Caudate nucleus (tissue), 63 donors: ENCODE measurements at places on chromosomes 6 and 20.

DNA sequence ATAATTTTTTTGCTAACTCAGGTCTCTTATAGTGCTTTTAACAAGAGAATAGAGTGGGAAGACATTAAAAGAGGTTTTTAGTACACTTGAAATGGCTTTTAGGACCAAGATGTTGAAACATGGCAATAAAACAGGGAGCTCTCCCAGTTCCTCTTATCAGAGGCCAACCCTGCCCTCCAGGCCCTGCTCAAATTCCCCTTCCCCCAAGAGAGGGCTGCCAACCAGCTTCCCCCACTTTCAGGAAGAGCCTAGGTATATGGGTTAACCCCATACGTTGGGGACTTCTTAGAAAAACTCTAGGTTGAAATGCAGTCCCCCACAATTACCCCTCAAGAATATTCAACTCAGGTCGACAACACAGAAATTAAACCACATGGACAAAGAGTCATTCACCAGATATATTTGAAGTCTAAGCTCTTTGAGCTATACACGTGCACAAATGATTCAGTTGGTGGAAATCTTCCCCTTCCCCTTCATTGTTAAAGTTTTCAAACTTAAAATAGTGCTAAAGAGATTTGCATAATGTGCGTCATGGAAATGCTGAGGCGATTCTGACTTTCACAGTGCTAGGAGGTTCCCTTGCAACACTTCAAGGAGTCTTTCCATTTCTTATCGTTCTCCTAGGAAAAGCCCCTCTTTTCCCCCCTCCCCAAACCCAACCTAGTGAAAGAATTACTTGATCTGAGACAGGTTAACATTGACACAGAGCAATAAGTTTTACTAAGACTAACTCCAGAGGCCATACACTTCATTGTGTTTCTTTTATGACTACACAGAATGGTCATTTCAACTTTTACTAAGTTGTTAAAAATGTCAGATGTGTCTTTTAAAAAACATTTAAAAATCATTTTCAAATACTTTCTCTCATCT is 49.8 kb upstream of the ENPP5 start:
- no peak for DNase-seq

DNA sequence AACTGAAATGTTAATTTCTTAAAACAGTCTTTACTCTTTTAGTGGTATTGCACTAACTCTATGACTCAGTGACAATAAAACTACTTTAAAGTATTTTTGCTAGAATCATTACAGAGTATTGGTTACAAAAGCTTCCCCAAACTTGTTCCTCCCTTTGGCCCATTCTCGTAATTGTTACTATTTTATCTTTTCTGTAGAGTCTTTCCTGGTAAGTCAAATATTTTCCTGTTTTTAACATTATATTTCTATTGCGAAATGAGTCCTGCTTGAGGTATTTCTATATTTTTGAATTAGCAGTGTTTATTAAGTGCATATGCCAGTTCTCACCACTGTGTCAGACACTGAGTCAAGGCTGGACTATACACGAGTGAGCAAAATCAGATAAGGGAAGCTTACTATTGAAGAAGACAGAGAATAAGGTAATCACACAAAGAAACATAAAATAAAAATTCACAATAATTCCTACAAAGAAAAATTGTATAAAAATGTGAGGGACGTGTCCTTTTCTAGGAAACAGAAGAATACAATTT is 970.5 kb downstream of the EYS start:
- no peak for DNase-seq

GRCh38 chr20:38011696-38012095 is 21.6 kb downstream of the TTI1 start:
- DNase-seq, result no peak

GRCh38 chr6:56437171-56437900 is 190.0 kb upstream of the COL21A1 start:
- DNase-seq, result no peak

- no peak for DNase-seq
Measured at GRCh38 chr6:120473804-120474203, 860.5 kb downstream of the TBC1D32 start.

DNA sequence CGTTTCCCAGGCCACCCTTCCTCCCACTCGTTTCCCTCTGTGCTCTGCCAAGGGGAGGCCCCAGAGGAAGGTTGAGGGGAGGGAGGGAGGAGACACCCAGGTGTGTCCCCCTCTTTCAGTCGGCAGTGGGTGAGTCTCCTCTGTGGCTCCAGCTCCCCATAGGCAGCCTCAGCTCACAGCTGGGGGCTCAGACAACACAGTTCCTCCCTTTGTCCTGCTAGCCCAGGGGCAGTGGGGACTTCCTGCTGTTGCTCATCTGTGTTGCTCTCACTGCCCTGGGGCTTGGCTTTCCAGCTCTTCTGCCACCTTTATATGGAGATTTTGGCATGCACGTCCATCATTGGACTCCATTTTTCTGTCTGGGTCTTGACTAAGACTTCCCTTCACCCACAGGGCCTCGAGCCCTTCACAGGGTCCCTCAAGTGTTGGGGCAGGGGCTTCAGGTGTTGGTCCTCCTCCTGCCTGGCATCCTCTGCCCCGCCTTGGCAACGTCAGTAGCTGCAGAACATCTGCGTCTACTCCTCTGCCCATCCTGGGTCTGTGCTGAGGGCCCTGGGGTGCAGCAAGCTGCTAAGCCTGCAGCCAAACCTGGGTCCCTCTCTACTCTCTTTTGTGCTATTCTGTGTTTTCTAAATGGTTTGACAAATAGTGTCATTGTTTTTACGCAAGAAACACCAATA is 190.6 kb upstream of the PMEPA1 start:
- DNase-seq, result no peak

DNA sequence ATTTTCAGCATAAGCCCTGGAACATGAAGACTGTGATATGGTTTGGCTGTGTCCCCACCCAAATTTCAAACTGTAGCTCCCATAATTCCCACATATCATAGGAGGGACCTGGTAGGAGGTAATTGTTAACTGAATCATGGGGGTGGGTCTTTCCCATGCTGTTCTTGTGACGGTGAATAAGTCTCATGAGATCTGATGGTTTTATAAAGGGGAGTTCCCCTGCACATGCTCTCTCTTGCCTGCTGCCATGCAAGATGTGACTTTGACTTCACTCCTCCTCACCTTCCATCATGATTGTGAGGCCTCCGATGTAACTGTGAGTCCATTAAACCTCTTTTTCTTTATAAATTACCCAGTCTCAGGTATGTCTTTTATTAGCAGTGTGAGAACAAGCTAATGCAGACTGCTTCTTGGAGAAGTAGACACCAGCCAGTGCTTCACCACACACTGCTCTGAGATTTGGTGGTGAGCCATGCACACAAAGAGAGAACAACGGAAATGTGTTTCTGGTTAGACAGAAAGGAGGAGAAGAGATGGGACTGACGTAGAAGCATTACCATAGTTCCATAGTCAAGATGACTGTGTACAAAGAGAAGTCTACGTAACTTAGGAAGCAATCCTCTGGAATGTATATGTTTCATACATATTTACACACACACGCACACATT is 97.8 kb downstream of the BACH2 start:
- no peak for DNase-seq

- no peak for DNase-seq
Measured at GRCh38 chr6:125008261-125008703, 46.0 kb downstream of the RNF217 start.

- DNase-seq, result no peak
Measured at GRCh38 chr6:155219858-155220301, 43.9 kb upstream of the CLDN20 start.

DNA sequence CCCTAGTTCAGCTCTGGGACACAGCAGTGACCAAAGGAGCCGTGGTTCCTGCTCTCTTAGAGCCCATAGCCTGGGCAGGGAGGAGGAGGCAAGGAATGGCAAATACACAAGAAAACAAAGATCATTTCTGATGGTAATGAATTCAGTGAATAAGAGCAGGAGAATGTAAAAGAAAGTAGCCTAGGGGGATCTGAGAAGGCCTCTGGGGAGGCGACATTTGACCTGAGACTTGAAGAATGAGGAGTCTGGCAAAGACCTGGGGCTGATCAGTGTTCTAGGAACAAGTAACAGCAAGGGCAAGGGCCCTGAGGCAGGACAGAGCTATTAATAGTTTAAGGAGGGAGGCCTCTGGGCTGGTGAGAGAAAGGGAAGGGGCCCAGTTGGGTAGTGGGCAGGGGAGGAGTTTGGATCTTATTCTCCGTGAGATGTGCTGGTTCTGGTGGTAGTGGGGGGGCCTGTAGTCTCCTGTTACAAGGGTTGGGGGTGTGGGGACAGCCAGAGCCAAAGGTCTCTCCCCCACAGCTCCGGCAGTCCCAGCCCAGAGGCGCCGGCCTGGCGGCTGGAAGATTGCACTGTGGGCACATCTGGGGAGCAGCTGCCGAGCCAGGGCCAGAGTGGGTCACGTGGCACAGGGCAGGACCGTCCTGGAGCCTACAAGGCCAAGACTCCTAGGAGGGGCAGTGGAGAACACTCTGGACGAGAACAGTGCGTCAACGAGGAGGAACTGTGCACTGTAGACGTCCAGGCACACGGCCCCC is 9.3 kb upstream of the ID1 start:
- no peak for DNase-seq

DNA sequence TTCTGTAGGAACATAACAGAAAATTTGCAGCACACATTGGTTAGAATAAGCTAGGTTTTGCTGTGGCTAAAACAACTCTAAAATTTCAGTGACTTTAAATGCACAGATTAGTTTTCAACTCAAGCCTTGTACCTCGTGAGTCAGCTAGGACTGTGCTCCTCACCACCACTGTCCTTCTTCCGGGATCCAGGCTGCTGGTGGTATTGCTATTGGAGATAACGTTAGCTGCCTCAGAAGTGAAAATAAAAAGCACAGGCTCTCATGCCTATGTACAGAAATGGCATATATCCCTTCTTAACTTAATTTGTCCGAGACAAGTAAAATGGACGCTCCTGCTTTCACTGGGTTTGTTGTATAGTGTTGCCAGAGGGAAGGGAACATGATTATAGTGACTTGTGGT is 931.1 kb upstream of the EYS start:
- no peak for DNase-seq

- DNase-seq, result no peak
Measured at GRCh38 chr6:32082935-32083334, 26.2 kb downstream of the TNXB start.

DNA sequence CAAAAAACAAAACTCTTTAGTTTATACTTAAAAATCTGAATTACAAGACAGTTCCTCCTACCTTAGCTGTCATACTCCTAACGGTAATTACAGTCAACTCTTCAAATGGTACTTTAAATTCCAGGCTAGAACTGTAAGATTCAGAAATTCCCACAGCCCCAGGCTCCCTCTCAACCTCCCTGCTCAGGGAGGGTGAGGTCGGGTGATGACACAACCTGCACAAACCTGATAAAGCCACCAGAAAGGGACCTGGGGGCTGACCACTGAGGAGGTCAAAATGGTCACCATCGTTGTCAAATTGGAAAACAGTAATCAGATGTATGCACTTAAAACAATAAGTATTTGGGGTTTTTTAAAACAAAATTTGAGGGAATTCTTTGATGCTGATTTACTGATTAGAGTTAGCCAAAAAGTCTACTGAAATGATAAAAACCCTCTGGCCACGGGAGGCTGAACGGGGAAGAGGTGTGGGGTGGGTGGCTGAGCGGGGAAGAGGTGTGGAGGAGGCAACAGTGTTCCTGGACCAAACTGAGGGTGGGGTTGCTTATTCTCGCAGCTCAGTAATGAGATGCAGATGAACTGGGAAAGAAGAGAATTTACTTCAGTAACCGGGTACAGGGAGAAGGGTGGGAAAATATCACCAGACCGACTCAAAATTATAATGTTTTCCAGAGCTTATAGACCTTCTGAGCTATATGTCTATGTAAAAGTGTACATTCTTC is 52.4 kb downstream of the SLC22A1 start:
- no peak for DNase-seq

- no peak for DNase-seq
Measured at GRCh38 chr20:5465604-5465927, 148.8 kb upstream of the PROKR2 start.

GRCh38 chr6:84304881-84305280 is 77.4 kb upstream of the CEP162 start:
- no peak for DNase-seq

DNA sequence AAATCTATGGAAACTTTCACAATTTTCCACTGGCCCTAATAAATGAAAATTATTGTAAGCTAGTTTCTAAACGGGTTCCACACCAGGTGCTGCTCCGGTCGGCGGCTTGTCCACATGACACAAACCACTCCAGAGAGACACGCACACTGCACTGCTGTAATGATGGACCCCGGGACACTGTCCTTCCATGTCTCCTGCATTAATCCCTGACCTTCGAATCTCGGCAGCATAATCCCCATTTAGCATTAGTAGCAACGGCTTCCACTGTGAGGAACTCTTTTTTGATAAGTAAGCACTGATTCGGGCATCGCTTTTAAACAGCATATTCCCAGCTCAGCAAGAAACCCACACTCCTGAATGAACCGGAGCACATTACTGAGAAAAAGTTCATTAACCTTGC is 43.5 kb downstream of the INSM1 start:
- DNase-seq, result no peak

DNA sequence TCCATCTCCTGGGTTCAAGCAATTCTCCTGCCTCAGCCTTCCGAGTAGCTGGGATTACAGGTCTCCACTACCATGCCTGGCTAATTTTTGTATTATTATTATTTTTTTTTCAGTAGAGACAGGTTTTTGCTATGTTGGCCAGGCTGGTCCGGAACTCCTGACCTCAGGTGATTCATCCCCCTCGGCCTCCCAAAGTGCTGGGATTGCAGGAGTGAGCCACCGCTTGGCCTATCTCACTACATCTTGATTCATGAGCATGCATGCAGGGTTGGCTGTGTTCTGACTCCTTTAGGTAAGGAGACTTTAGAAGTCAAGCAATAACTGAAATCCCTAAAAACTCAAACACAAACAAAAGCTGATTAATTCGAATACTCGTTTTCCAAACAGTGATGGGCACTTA is 80.9 kb downstream of the GJA1 start:
- no peak for DNase-seq
